ENCODE measurements at places on chromosomes 12 and 14. TPM values are rescaled to one million over a fixed set of nuclear protein-coding genes. Genes with fewer than 3 reads are reported as not detected.
A peak's percentile ranks its signal among the peaks of the same experiment; 100 is the strongest.

Gene NOXRED1
- 0.74 TPM for total RNA-seq

Gene KCNMB4
- total RNA-seq: 8.7 TPM

- DNase-seq: no peak
Observed at GRCh38 chr12:16573398-16574077, 32.4 kb downstream of the LMO3 start.

DNA sequence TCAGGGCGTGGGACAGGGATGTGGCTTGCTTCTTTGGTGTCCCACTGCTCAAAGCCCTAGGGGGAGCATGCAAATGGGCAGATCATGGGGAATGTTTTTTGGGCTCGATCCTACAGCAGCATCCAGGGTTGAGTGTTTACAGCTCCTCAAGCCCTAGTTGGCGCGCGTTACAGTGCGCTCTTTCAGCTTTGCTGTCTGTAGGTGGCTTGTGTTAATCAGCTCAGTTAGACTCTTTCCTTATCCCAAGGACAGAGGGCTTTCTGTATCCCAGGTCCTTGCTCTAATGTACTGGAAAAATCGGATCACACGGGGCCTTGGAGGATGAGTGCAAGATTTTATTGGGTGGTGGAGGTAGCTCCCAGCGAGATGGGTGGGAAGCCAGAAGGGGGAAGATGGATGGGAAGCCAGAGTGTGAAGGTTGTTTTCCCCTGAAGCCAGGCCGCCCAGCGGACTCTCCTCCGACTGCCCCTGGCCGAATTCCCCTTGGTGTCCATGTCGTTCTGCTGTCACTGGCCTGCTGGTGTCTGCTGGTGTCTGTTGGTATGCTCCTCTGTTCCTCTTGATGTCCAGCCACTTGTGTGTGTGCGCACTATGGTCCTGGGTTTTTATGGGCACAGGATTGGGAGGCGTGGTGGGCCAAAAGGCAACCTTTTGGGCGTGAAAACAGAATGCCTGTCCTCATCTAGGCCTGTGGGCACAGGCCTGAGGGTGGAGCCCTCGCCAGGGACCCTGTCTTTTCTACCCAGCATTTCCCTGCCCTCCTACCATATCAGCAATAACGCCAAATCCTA is 10.7 kb upstream of the TXNRD1 start:
- DNase-seq: no peak

DNA sequence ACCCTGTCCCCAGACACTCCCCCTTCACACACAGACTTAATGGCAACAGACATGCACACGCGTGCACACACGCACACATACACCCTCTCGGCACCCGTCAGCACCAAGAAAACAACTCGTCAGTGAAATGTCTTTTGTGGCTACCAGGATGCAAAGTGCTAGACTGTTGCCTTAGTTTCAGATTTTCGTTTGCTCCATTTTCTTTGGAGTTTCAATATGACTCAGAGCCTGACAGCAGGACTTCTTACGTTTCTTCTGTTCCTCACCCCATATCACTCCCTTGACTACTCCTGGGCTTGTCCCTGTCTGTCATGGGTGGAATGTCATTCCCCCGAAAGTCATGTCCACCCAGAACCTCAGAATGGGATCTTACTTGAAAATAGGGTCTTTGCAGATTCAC is 182.9 kb downstream of the GLT1D1 start:
- DNase-seq: no peak

GRCh38 chr12:88932457-88932856 is 352.2 kb upstream of the KITLG start:
- no peak for DNase-seq

DNA sequence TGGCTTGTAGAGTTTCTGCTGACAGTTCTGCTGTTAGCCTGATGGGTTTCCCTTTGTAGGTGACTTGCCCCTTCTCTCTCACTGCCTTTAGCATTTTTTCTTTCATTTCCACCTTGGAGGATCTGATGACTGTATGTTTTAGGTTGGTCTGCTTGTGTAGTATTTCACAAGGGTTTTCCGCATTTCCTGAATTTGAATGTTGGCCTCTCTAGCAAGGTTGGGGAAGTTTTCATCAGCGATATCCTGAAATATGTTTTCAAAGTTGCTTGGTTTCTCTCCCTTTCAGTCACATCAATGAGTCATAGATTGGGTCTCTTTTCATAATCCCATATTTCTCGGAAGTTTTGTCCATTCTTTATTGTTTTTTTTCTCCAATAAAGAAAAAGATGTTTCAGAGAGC is 11.4 kb downstream of the NOPCHAP1 start:
- no peak for DNase-seq

Gene GALNT4
- 3.7 TPM for total RNA-seq

Gene KRT3
- not detected for total RNA-seq

Gene OR4E2
- total RNA-seq: not detected

Gene SP7
- 0.27 TPM for total RNA-seq

- DNase-seq: no peak
Observed at GRCh38 chr14:93092606-93093556, 22.8 kb downstream of the ITPK1 start.

DNA sequence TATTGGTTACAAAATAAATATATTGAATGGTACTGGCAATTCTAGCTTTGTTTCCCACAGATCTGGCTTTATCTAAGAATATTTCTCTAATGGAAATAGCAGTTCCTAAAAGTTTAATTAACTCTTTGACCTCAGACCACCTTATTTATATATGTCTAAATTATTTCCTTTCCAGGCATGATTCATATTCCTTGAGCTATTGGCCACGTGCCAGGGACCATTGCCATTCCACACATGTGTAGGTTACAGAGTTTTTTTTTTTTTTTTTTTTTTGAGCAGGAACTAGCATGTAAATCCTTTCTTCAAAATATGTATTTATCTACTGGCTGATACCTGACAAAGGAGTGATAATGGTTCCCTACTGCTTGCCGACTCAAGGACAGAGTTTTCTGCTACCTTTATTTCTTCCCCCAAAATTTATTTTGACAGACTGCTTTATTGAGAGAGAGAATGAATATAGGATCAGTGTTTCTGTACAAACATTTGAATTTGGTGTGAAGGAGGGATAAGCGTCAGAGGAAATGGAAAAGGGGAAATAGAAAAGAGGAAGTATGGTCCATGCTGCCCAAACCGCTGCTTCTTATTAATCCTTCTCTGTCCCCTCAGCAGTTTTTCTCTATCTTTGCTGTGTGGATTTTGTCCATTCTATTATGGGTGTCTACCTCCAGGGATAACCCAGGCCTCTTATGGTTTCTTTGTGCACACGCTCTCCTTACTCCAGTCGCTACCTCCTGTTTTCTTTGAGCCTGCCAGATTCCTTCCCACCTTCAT is 36.4 kb downstream of the PDE3A start:
- DNase-seq: no peak

Gene PRKD1
- total RNA-seq: not detected

DNA sequence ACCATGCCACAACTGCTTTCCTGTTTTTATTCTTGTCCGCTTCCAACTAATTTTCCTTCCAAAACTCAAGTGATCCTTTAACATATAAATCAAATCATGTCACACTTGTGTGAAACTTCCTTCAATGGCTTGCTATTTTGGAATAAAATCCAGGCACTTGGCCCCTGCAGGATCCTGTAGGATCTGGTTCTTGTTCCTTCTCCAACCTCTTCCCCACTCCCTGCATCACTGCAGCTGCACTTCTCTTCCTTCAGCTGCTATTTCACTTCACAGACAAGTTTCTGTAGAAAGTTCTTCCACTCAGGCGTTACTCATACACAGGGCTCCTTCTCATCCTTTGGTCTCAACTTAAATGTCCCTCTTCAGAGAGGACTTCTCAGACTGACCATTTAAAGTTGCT is 239.7 kb upstream of the BTG1 start:
- DNase-seq: no peak

DNA sequence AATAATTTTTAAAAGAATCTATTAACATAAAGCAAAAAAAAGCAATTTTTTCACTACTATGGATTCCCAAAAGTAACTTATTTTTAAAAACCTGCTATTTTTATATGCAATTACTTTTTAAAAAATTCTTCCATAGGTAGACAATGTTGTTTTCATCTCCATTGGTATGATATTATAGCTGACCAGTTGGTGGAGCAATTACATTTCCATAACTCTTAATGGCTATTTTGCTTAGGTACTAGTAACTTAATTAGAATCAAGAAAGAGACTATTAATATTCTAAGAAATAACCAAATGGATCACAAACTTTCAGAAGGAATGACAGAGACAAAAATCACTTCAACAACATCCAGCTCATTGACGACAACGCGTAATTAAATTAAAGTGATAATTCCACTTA is 64.7 kb upstream of the PTCSC3 start:
- DNase-seq: no peak

DNA sequence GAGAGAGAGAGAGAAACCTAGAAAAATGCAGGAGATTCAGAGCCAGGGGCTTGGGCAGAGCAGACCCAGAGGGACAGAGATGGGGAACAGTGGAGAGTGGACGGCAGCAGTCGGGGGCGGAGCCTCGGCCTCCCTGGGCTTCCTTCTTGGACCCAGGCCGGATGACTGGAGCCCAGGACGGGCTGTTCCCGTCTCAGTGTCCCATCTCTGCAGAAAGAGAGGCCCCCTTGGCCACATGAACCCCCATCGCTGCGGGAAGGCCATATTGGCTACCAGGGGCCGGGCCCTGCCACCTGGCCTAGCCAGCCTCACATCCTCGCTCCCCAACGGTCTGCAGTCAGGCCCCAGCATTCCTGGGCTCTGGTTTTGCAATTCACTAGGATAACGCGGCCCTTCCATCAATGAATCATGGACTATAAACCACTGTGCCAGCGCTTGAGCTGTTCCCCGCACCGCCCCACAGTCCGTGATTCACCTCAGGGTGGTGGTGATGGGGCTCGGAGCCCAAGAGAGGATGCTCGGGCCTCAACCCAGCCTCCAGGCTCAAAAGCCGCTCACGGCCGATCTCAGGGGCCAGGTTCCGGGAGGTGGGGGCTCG is 116.5 kb downstream of the RFLNA start:
- DNase-seq: no peak

Gene CAPZA3
- not detected for total RNA-seq

DNA sequence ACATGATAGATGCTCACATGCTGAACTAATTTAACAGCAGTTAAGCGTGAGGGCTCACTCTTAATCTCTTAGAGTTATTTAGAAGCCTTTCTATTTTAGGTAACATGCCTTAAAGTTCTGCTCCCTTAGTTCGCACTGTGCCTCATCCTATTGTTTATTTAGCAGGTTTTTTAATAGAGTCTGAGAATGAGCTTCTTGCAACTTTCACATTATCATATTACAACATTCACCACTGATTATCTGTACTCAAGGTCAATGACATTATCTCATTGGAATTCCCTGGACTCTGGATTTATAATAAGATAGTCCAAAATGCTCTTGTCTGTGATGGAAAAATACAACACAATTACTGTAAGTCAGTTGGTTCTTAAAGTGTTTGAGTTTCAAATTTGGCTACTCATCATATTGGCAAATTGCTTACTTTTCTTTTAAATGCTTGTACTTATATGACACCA is 183.6 kb upstream of the SLC38A2 start:
- no peak for DNase-seq

DNA sequence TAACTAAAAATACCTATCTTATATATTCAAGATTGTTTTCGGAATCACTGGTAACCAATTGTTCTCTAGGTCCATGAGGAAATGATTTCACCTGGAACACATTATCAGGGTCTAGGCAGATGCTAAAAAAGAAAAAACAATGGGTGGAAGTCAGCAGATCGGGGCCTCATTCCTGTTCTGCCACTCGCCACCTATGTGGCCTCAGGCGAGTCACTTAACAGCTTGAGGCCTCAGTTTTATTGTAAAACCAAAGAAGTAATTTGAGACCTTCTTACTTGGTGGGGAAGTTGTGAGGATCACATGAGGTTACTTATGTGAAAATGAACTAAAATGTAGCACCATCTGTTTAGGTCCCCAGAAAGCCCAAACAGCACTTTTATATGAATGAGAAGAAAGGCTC is 6.2 kb upstream of the RNASE10 start:
- DNase-seq: no peak

Gene RNASE7
- total RNA-seq: not detected

Gene TAS2R14
- 2.8 TPM for total RNA-seq

Gene MMP14
- total RNA-seq: 9.0 TPM

Gene PROX2
- 0.76 TPM for total RNA-seq

Gene EFS
- total RNA-seq: not detected

Gene VRTN
- total RNA-seq: not detected

Gene KIF26A
- not detected for total RNA-seq

DNA sequence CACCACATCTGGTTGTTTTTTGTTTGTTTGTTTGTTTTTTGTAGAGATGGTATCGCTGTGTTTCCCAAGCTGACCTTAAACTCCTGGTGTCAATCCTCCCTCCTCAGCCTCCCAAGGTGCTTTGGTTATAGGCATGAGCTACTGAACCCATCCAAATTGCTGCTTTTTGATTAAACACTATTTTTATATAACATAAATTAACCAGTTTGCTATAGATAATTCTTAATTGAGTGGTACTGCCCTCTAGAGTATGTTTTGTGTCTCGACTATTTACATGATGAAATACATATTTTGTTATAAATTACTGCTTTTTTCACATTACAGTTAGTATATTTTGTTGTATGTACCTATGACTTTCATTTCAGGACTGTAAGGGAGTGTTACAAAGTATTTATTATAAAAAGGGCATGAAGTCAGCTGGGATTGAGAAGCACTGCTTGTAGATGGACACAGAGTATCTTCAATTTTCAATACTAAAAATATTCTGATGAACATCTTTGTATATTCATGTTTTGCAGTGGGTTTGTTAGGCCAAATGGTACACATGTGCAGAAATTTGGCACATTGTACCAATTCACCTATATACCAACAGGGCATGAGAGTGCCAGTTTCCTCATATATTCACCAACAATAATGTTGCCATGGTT is 14.9 kb upstream of the SCAF11 start:
- DNase-seq: peak; percentile 32

Gene MYO1A
- 0.19 TPM for total RNA-seq

GRCh38 chr14:20499881-20500280 is 5.5 kb upstream of the RNASE10 start:
- no peak for DNase-seq

DNA sequence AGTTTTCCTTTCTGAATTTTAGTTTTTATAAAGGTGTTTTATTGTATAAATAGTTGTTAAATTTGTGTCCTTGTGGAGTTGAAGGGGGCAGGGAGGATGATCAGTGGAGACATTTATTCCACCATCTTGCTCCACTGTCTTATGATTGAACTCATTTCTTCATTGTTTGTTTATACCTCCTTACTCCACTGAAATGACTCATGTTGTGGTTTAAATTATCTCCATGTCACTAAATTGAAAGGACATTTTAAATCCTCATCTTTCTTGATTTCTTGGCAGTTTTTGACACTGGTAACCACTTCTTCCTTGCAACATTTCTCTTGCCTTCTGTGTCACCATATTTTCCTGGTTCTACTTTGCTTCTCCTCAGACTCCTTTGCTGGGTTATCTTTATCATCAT is 23.6 kb upstream of the FERMT2 start:
- no peak for DNase-seq

DNA sequence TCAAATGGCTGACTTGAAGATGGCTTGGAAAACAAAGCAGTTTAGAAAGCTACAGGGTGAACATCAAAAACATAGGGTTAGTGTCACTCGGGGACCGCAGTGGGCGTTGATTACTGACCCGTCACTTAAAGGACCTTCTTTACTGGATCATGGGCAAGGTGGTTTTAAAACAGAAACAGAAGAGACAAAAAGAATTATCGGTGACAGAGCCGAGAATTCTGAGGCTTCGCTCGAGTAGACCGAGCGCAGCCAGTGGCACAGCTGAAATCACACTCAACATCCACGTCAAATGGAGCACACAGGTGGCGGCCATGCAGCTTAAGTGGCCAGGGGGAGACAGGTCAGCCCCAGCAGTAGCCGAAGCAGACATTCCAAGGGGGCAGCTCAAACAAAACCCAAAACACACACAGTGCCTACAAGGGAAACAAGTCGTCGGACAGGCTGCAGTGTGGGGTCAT is 17.3 kb downstream of the SNRNP35 start:
- DNase-seq: no peak
